Pancreas (tissue), 10 donors: ENCODE measurements at places on chromosomes 11 and 22. TPM values are rescaled to one million over a fixed set of nuclear protein-coding genes. Genes with fewer than 3 reads are reported as not detected.

Gene CHST1
- polyA plus RNA-seq, result 1.4 TPM

GRCh38 chr11:13487661-13488030, 8.2 kb downstream of the PTH start:
- no peak for DNase-seq

- DNase-seq, result no peak
Measured at GRCh38 chr11:38835966-38836365, 2237.9 kb upstream of the RAG2 start.

DNA sequence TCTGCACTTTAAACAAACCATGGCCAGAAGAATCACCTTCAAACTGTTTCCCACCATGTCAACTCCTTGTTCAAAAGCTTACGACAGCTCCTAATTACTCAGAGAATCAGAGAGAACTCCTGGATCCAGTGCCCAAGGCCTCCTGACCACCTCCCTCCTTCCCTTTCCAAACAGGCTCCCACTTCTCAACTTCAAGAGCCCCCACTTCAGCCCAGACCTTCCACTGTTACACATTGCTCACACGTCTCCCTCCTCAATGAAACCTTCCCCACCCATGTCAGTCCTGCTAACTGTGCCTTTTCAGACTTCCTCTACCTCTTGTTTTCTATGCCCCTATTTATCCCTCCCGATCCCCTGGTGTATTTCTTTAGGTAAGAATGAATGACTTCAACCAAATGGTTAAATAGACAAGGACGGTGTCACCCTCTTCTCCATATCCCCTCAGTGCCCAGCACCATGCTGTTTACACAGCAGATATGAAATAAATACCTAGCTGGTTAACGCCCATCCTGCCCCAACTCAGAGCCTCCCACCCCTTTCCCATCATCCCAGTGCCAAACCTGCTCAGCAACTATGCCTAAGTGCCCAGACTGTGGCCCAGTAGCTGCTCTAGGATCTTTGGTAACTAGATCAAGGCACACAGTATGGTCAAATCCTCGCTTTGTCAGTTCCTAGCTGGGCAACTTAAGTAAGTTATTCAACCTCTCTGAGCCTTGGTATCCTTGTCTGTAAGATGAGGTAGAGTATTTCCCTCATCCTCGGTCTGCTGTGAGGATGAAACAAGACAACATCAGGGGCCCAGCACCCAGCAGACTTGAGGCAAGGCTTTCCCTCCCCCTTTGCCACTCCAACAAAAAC, 36.8 kb downstream of the PLEKHA7 start:
- DNase-seq, result no peak

DNA sequence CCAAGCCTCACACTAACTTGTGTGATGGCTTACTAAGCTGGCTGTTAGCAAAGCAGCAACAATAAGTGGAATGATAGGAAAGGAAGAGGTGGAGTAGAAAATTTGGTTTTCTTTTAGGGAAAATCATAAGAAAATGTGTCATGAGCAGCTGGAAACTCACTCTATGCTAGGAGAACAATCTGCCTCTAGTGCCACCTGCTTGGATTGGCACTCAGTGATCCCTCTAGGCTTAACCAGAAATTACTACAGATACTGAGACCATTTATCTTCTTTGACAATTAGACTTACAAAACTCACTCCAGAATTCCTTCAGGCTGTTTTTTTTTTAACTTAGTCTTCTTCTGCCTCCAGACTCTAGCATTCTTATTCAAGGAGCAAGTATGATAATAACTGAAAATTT, 117.3 kb downstream of the CD44 start:
- no peak for DNase-seq

Gene FLRT1
- polyA plus RNA-seq, result 0.27 TPM

Gene FGF4
- polyA plus RNA-seq, result not detected

Gene OR8D1
- not detected for polyA plus RNA-seq

Gene MMP3
- 0.05 TPM for polyA plus RNA-seq

Gene KIF18A
- polyA plus RNA-seq, result 0.05 TPM

DNA sequence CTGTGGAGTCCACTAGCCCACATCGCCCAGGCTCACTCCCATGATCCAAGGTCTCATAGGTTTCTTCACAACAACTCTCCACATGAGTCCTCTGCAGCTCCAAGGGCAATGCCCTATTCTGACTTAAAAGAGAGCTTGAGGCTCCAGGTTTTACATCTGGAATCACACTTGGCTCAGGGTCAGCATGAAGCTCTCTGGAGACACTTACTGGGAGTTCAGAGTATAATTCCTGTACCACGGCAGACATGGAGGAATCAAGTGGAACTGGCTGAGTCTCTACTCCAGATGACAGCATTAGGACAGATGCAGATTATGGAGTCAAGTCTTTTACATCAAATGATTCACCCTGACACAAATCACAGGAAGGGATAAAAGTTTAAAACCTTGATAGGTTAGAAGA, 11.4 kb downstream of the PRR14L start:
- DNase-seq, result no peak

DNA sequence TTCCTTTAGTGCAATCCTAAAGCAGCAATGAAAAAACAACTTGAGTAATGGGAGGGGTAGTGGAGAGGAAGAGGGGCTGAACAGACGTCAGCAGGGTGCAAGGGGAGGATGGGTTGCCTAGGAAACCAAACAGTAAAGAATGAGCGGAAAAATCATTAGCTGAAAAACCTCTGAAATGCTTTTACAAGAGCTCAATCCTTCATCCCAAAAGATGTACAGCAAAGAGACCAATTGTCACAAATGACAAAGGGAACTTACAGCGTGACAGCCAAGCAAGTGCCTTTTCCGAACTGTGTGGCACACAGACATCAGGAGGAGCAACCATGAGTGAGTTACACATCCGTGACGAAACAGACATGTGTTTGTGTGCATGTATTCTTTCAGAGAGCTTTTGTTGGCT, 104.6 kb downstream of the SIK3 start:
- no peak for DNase-seq

- no peak for DNase-seq
Measured at GRCh38 chr22:43442386-43443151, 30.8 kb downstream of the MPPED1 start.

- DNase-seq, result no peak
Measured at GRCh38 chr22:20761536-20761935, 12.4 kb upstream of the SERPIND1 start.

GRCh38 chr11:76361374-76361773, 19.6 kb downstream of the THAP12 start:
- DNase-seq, result no peak

GRCh38 chr11:132405728-132406127, 1035.3 kb downstream of the NTM start:
- no peak for DNase-seq

- no peak for DNase-seq
Measured at GRCh38 chr11:124198897-124199296, 15.8 kb downstream of the OR10D3 start.

DNA sequence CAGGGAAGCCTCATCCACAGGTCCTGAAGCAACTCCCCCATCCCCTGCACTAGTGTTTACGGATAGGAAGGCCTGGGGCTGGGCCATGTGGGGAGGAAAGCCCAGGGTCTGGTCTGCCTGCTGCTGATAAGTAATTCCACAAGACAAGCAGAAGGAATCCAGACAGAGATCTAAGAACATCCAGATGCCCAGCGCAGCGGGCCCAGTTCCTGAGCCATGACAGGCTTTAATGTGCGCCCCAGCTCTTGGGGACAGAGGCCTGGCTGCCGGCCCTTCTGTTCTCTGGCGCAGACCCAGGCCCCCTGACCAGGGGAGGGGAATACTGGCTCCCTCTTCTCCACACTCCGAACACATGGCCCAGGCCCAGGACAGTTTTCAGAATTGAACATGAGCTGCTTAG, 28.8 kb upstream of the ETS1 start:
- DNase-seq, result no peak

DNA sequence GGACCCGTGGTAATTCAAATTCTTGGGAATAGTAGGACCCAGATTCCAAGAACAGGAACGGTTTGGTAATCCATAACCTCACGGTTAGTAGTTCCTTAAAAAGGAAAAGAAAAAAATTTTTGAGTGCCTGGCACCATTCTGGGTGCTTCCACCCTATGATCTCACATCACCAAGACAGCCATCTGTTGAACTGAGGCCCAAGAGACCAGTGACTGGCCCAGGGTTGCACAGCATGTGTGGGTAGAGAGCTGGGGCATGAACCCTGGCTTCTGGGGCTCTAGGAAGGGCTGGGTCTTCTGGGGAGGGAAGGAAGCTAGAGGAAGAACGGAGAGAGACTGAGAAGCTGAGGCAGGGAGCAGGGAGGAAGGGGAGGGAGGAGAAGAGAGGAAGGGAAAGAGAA, 4.7 kb upstream of the SPI1 start:
- DNase-seq, result no peak

Gene SEC14L3
- polyA plus RNA-seq, result not detected

DNA sequence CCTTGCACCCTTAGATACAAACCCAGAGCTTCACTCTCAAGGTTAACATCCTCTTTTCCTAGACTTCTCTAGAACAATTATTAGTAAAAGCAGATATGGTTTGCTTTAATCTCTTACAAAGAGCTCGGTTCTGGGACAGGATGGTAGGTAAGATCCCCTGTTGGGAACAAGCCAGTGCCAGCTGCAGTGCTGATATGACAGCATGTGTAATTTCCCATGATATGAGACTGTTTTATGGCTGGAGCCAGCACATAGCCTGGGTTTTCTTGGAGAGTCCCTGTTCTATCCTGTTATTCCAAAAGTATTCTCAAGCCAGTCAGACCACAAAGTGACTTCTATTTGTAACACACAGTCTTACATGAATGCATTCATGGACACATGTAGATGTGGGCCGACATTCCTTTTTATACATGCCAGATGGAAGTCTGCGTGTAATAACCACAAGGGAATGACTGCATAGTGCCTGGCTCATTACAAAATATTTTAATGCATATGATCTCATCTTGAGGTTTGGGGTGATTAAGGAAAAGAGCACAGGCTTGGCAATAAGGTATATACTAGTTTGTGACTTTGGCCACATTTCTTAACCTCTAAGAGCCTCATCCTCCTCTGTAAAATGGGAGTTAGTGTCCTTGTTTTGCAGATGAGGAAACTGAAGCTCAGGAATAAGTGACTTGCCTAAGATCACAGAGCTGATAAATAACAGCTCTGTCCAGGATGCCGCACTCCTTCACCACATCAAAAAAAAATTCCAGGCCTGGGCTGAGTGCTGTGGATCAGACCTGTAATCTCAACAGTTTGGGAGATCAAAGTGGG, 21.8 kb downstream of the CLMP start:
- DNase-seq, result no peak

- no peak for DNase-seq
Measured at GRCh38 chr22:47088480-47089158, 326.2 kb downstream of the TBC1D22A start.

Gene TRIM6
- 1.1 TPM for polyA plus RNA-seq

Gene PHETA2
- 10.1 TPM for polyA plus RNA-seq

DNA sequence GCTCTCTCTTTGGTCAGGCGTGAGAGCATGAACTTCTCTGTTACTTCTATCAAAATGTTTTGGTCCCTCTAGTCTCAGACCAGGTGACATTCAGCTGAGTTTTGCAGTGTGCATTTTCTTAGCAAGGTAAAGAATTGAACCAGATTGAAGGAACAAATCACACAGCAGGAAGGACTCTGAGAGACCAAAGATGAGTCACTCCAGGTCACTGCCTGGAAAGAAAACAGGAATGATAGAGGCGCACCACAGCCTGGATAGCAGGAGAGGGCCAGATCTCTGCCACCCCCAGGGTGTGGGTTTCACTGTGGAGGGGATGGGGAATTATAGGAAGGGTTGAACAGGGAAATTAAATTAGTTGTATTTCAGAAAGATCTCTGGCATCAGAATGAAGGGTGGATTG, 788.3 kb downstream of the NTM start:
- no peak for DNase-seq

DNA sequence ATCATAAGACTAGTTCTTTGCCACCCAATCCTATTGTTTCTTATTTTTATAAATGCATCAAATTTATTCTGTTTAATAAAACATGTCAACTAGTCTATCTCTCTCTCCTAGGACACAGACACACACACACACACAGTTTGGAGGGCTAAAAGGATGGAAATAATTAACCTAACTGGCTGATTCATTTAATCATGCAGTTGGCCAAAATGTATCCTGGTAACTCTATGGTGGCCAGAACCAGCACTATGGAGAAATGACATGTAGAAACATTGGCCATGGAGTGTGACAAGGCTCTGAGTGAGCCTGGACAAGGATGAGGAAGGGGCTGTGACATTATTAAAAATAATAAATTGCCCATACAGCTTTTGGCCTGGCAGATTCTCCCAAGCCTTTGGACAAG, 64.1 kb downstream of the CLPB start:
- no peak for DNase-seq

Gene APOA5
- polyA plus RNA-seq, result 4.0 TPM

DNA sequence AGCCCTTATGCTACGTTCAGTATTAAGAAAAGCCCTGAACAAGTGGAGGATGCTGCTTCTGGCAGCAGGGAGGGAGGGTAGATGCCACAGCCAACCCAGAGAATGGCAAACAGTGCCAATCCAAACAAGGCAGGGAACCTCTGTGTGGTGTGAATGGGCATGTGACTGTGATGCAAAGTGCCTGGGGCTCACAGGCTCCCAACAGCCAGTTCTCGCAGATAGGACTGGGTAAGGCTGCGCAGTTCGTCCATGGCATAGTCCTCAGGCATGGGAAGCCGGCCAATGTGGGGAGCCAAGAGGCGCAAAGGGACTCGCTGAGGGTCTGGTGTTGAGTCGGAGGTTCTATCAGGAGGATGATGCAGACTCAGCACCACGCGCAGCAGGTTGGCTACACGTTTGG, 4.8 kb upstream of the CHRNA10 start:
- no peak for DNase-seq

Gene CYTH4
- polyA plus RNA-seq, result 3.5 TPM

GRCh38 chr11:129319751-129320150, 55.9 kb upstream of the BARX2 start:
- no peak for DNase-seq

Gene MYRF
- polyA plus RNA-seq, result 69.3 TPM
